ENCODE measurements at places on chromosomes 16 and 17.

DNA sequence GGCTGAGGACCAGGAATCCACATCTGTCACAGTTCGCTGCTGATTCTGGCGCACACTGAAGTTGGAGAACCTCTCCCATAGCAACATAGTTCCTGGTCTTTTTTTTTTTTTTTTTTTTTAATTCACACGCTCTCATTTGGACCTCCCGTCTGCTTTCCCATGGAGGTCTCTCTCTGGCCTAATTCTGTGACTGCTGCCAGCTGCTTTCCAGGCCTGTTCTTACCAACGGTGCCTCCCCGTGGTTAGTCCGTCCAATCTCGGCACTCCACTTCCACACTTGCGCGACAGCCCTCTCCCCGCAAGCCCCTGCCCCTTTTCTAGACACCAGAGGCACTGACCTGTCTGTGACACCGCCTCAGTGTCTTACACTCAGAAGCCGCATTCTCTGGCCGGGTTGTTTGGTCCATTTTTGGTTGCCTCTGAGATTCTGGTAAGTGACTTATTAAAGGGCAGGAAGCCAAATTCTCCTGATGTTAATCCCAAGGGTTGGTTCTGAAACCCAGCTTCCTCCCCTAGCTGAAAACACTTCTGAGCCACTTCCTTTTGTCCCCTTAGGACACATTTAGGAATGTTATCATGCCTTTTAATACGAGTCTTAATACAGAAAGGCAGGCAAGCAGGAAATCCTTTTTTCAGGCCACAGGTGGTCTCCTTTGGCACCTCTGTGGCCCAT, 1.1 kb upstream of the AKTIP start:
- peak; percentile 57 for DNase-seq

DNA sequence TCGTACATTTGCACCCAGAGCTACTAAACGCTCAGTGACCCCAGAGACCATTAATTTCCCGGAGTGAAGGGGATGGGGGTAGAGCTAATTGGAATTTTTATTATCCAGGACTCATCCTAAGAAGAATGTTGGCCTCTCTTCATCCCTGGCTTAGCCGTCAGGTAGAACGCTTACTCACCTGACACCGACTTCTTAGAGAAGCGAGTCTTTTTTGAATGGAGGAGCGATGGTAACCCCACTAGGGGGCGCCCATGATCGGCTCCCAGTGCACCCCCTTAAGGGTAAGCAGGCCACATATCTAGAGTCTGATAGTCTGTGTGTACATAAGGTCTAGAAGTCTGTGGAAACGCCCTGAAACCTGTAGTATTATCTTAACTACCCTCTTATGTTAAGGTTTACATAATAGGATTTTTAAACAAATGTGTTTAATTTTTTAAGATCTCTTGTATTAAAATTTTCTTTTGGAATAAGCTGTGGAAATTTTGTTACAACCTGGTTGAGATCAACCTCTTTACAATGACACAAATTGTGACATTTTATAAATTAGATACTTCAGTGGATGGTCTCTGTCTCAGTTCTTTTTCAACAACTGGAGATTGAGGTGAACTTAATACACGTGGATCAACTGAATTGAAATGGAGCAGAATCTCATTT, 229.8 kb downstream of the CPPED1 start:
- peak; percentile 26 for DNase-seq

- peak; percentile 93 for DNase-seq
Observed at GRCh38 chr17:50094243-50094752, 853 bp upstream of the PDK2 start.

- no peak for DNase-seq
Observed at GRCh38 chr16:11152677-11153331, 103.2 kb downstream of the SOCS1 start.
